CD4-positive, alpha-beta T cell treated with Interleukin-1 beta for 1 hour (primary cell): ENCODE measurements at places on chromosomes 2 and 18.

GRCh38 chr18:74402806-74403433 lies 54.2 kb downstream of the DIPK1C start:
- DNase-seq: no peak

GRCh38 chr2:101516823-101517690 lies 42.1 kb upstream of the RFX8 start:
- DNase-seq: no peak

- DNase-seq: no peak
These were observed 7.3 kb downstream of the PLA2R1 start for GRCh38 chr2:160054984-160055725.

DNA sequence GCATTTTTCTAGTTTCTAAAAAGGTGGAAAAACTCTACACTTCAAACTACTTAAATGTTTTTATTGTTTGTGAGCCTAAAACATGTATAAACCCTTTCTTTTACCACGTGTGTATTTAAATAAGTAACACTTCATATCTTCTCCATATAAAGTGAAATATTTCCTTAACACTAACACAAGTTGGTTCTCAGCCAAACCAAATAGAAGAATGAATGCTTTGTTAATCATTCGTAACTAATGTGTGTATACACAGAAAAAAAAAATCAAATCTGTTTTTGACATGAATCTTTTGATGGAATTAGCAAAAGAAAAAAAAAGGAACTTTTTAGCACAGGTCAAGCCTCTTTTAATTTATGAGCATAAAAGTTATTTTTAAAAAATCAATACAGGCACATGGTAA lies 89.3 kb downstream of the EHBP1 start:
- no peak for DNase-seq

DNA sequence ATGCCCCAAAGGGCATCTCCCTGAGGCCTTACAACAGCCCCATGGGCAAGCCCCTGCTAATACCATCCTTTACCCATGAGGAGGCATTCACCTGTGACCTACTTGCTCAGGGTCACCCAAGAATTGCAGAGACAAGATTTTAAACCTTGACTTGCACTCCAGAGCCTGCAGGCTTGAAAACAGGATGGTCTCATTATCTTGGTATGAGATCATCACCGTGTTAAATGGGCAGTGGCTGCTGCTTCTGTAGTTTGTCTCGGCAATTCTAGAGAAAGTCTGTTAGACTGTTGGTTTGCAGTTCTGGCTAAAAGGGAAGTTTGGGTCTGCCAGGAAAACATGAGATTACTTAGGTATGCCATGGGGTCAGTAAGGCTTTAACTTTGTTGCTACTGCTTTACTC lies 698.9 kb downstream of the GALR1 start:
- DNase-seq: no peak

DNA sequence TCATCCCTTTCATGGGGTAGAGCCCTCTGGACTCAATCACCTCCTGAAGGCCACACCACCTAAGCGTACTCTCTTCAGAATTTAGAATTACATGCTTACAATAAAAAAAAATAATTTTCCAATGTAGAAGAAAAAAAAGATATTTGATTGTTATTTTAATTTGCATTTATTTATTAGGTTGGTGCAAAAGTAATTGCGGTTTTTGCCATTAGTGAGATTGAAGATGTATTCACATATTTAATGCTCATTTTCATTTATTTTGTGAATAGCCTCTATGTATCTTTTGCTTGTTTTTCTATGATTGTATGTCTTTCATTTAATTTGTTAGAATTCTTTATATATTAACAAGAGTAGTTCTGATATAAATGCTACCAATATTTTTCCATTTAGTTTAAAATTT lies 220.5 kb downstream of the RND3 start:
- DNase-seq: no peak

GRCh38 chr2:192585418-192585817 lies 390.7 kb upstream of the TMEFF2 start:
- DNase-seq: no peak

GRCh38 chr2:30705711-30706533 lies 101.3 kb downstream of the CAPN13 start:
- DNase-seq: no peak

DNA sequence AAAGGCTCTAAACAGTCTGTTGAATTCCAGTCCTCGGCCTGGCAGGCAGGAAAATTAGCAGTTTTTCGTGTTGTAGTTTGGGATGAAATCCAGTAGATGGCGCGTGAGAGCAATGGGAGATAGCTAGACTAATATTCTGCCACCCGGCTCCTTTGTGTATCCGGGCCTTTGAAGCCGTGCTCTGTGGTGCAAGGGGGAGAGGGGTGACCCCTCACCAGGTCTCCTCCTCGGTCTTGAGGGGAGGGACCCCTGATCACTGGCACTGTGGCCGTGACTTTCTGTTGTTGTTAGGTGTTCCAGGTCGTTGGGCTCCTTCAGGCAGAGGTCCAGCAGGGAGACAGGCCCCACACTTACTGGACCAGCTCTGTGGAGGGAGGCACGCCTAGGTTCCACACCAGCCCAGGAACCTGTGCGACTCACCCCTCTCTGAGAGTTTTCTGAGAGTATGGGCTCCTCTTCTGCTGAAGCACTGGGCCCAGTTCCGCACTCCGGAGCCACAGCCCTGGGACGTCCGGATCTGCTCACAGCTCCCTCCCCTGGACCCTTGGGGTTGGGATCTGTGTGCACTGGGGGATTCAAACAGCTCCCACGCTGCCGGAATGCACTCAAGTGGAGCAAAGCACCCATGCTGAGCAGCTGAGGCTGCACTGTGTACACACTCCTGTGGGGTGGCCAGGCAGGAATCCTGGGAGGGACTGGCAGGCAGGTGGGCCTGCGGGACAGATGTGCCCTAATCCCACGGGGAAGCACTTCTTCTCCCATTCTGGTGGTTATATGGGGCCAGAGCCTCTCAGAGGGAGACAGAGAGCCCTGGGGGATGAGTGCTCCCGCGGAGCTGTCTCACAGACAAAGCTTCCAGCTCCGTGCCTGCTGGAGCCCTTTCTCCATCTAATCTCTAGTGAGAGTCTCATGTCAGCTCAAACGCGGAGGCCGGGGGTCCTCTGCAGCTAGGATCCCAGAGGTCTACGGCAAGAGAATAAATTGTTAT lies 8.8 kb downstream of the GKN2 start:
- peak; percentile 62 for DNase-seq

DNA sequence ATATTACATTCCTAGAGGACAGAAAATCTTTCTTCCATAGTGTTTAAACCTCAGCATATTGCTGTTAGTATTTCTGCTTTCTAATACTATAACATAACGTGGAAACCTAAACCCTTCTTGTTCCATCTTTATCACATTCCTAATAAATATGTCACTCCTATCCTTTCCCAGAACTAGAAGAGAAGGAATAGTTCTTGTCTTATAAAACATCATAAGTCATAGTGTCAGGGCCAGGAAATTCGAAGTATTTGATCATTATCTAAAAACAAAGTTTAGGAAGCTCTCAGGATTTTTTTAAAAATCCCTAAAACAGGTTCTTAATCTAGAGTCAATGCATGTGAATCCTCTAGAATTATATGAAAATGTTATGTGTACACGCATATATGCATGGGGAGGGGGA lies 2.0 kb downstream of the NHEJ1 start:
- DNase-seq: no peak

DNA sequence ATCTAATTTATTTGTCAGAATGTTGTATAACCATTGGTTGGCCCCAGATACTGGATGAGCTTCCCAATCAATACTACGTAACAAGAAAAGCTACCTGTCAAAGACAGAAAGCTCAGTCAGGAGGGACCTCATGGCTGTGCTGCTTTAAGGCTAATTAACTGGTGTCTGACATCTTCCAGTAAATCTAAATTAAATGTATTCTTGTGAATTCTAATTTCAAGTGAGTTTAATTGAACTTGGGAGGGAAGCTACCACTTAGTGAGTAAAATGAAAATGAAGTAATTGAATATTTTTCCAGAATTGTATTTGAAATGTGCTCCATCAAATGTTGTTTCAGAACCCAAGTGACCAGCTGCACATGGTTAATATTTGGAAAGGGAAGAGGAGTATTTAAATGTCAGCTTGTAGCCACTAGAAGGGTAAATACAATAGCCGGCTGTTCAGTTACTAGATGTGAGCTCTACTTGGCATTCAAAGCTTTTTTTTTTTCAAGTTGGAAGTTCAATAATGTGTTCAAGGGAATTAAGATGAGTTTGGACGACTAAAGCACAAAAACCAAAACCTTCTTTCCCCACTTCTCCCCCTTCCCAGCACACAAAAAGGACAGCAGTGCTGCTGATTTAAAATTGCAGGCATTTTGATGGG lies 62.0 kb downstream of the GPR39 start:
- DNase-seq: no peak

DNA sequence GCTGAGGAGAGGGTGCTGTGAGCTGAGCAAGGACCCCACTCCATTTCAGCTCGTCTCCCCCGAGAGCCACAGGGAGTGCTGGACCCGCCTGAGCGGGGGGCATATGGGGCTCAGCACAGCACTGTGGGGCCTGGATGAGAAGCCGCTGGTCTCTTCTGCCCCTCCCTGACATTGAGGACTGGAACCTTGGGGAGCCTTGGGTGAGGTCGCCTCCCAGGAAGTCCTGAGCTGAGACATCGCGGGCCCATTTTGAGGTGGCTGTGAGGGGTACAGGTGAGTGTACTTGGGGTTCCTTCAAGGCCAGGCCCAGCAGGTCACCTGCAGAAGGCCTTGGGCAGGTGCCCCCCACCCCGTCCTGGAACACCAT lies 3.1 kb upstream of the AQP12A start:
- no peak for DNase-seq

GRCh38 chr18:57803103-57803969 lies at the start of gene ATP8B1:
Gene ATP8B1 (minus strand): TSS chr18:57803315. CDS start chr18:57731807, 71,508 bp downstream.
- DNase-seq: no peak

DNA sequence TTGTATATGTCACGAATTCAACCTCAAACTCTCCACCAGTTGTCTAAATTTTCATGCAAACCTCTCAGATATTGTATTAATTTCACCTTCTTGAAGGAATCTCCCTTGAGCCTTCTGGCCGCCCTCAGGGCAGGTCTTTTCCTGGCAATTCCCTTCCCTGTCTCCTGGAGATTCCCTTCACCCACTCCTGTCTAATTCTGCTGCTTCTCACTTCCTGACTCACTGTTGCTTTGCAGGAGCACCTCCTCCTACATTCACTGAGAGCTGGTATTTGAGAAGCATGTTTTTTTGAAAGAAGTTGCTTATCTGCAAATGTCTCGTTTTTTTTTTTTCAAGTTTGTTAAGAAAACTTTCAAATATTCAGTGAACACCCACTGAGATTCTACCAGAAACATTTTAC lies 79.9 kb upstream of the OTOS start:
- no peak for DNase-seq

- no peak for DNase-seq
These were observed 261.2 kb downstream of the TXNL1 start for GRCh38 chr18:56377231-56377630.

DNA sequence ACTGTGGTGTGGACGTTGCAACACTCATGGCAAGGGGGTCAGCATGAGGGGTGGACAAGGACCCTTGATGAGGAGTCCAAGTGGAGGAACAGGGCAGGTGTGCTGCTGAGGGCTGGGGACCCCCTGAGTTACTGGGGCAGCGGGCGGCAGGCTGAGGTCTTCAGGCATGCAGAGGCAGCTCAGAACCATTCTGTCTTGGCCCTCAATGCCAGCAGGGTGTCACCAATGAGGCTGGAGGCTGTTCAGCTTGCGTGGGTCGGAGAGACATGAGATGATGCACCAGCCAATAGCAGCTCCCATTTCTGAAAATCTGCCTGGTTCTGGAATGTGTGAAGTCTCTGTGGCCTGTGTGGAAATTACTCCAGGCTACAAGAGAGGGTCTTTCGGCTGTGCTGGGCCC lies 105.4 kb downstream of the INHBB start:
- no peak for DNase-seq

GRCh38 chr2:232319067-232319802 lies 59.3 kb upstream of the ALPP start:
- peak; percentile 36 for DNase-seq

DNA sequence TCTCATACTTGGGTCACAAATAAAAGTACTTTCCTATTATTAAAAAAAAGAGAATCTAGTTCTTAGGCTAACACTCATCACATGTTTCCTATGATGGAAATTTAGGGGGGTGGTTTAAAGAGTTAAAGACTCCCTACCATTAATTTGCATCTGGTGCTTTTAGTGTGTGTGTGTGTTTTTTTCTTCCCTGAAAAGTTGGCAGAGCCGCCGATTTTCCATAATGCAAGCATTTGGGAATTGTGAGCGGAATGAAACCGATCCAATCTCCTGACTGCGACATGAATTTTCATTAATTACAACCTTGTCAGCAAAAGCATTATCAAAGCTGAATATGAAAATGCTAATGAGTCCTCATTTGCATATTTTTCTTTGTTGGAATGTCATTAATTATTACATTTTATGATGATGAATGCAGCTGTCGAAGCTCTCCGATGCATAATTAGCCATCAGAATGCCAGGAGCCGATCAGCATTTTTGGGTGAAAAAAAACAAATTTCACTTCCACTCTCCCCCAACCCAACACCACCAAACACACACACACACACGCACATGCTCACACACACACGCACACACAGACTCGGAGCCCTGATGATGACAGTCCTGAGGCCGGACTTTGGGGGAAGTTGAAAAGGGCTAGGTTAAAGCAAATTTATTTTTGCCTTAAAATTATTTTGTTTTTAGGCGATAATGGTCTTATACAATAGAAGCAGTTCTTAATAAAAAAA lies 165.4 kb downstream of the TCF4 start:
- peak; percentile 34 for DNase-seq

DNA sequence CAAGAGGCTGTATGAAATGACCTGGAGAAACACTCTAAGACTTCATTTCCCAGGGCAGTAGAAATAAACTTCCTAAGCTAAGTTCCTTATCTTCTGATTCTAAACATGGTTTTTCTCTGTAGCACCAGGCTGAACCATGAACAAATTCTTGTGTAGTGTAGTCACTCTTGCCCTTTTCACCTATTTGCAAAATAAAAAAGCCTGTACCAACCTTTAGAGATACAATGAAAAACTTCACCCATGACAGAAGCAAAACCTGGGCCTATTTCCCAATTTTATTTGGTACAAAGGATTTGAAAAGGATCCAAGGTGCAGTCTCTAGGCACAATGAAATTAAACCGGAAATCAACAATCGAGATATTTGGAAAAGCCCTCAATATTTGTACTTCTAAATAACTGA lies 43.6 kb downstream of the POLR1A start:
- DNase-seq: no peak

DNA sequence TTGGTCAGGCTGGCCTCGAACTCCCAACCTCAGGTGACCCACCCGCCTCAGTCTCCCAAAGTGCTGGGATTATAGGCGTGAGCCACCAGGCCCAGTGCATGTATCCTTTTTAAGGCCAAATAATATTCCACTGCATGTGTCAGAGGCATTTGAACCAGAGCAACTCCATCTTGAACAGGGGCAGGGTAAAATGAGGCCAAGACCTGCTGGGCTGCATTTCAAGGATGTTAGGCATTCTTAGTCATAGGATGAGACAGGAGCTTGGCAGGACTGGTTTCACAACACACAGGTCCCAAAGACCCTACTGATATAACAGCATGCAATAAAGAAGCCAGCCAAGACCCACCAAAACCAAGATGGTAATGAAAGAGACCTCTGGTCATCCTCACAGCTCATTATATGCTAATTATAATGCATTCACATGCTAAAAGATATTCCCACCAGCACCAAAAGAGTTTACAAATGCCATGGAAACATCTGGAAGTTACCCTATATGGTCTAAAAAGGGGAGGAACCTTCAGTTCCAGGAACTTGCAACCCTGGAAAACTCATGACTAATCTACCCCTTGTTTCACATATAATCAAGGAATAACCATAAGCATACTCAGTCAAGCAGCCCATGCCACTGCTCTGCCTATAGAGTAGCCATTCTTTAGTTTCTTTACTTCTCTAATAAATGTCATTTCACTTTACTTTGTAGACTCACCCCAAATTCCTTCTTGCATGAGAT lies 204.6 kb downstream of the RAB3GAP1 start:
- no peak for DNase-seq

- no peak for DNase-seq
These were observed 27.2 kb downstream of the TMEM177 start for GRCh38 chr2:119706221-119706620.
